ENCODE measurements at places on chromosomes 4 and X. TPM values are rescaled to one million over a fixed set of nuclear protein-coding genes. Genes with fewer than 3 reads are reported as not detected.
A peak's percentile ranks its signal among the peaks of the same experiment; 100 is the strongest.

Gene TRIML2
- not detected for total RNA-seq

Gene PNPLA4
- total RNA-seq = 22.5 TPM

- H3K27ac ChIP-seq = no peak overlapping the region
- H3K36me3 ChIP-seq = no peaks in the 10 kb centered on the region
- DNase-seq = no peak
- no peaks in the 10 kb centered on the region for H3K27me3 ChIP-seq
- H3K4me1 ChIP-seq = no peaks in the 10 kb centered on the region
Measured at GRCh38 chrX:23390979-23391378, 56.3 kb downstream of the PTCHD1 start.

- H3K27ac ChIP-seq = no peak overlapping the region
- DNase-seq = no peak
- H3K36me3 ChIP-seq = no peaks in the 10 kb centered on the region
Measured at GRCh38 chrX:95628796-95629195, 1055.8 kb upstream of the DIAPH2 start.

DNA sequence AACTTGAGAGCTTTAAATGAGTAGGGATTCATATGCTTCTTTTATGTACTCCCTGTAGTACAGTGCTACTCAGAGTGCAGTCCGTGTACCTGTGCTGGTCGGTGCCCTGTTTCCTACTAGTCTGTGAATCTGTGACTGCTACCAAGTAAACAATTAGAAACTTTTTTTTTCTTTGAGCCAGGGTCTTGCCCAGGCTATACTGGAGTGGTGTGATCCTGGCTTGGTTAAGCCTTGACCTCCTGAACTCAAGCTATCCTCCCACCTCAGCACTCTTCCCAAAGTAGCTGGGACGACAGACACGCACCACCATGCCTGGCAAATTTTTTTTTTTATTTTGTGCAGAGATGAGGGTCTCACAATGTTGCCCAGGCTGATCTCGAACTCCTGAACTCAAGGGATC lies 6.4 kb upstream of the GPC3 start:
- DNase-seq = no peak
- H3K4me3 ChIP-seq = no peak overlapping the region
- H3K4me1 ChIP-seq = no peaks in the 10 kb centered on the region
- H3K36me3 ChIP-seq = no peaks in the 10 kb centered on the region
- H3K27ac ChIP-seq = no peak overlapping the region

DNA sequence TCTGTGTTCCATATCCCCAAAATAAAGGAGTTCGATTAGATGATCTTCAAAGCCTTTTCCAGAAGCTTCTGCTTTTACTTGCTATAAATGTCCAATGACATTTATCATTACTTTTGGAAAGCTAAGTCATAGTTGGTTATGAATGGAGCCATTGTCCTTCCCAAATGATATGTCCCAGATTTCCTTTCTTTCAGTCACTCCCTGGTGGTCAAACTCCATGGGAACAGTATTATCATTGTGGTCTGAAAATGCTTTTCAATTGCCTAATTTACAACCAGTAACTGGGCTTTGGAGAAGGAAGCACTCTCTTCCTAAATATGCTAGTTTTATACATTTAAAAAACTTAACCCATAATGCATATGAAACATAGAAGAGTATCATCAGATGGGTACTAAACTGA lies 571.5 kb upstream of the AMOT start:
- H3K36me3 ChIP-seq = no peaks in the 10 kb centered on the region
- DNase-seq = no peak
- H3K27me3 ChIP-seq = no peaks in the 10 kb centered on the region
- no peak overlapping the region for H3K4me3 ChIP-seq

DNA sequence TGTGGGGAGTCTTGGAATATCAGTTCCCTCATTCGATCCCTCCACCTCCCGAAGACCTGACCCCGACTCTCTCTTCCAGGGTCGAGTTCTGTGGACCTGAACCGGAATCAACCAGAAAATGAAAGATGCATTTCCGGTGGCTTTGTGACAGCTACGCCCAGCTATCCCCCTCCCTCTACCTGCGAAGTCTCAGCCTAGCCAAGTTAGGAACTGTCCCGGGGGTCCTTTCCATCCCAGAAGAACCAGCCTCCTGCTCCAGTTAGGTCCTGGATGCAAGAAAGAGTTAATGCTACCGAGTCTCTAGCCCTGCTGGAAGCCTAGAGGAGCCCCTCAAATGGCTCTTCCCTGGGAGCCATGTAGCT lies 13.4 kb upstream of the ETDC start:
- no peak overlapping the region for H3K27ac ChIP-seq
- no peaks in the 10 kb centered on the region for H3K27me3 ChIP-seq
- peak overlapping the region; percentile 28 for H3K4me3 ChIP-seq
- no peak for DNase-seq

Gene ENAM
- total RNA-seq = 1.7 TPM

GRCh38 chrX:111284631-111285293 lies 14.5 kb upstream of the CAPN6 start:
- no peak overlapping the region for H3K4me3 ChIP-seq
- H3K36me3 ChIP-seq = no peaks in the 10 kb centered on the region
- H3K4me1 ChIP-seq = no peaks in the 10 kb centered on the region
- DNase-seq = no peak
- no peaks in the 10 kb centered on the region for H3K27me3 ChIP-seq
- H3K27ac ChIP-seq = no peak overlapping the region

Gene ARHGAP36
- 0.30 TPM for total RNA-seq

DNA sequence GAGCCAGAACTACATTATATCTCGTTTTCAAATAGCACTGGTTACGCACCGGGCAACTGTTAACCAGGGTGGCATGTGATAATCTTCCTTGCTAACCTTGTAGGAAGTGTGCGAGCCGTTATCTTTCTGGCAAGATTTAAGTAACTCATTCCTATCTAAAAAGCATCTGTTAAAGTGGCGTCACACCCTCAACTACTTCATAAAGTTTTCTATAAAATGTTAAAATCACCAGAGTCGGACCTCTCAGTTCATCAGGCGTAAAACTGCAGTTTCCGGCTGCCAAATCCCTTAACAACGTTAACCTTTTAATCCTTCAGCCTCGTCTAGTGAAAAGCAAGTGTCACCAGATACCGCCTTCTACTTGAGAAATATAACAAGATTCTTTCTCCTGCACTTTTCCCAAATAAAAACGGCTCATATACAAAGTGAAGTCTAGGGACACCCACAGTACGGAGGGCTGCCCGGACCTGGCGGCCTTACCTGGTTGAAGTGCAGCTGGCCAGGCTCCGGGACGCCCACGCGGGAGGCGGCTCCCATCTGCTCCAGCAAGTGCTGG lies 1.2 kb downstream of the SLC39A8 start:
- H3K27me3 ChIP-seq = peaks cover 3% of the 10 kb centered on the region
- no peak for DNase-seq
- peak overlapping the region; percentile 42 for H3K27ac ChIP-seq
- no peaks in the 10 kb centered on the region for H3K4me1 ChIP-seq
- H3K4me3 ChIP-seq = peak overlapping the region; percentile 72

Gene CASK
- total RNA-seq = 10.9 TPM

GRCh38 chr4:134624365-134624764 lies 422.8 kb upstream of the PABPC4L start:
- H3K27ac ChIP-seq = no peak overlapping the region
- no peaks in the 10 kb centered on the region for H3K27me3 ChIP-seq
- DNase-seq = no peak
- no peak overlapping the region for H3K4me3 ChIP-seq

- H3K27me3 ChIP-seq = no peaks in the 10 kb centered on the region
- H3K4me1 ChIP-seq = no peaks in the 10 kb centered on the region
- no peaks in the 10 kb centered on the region for H3K36me3 ChIP-seq
Measured at GRCh38 chr4:16026160-16026761, 57.6 kb downstream of the PROM1 start.

GRCh38 chr4:99693140-99693539 lies 35.5 kb upstream of the C4orf54 start:
- no peak overlapping the region for H3K4me3 ChIP-seq
- H3K4me1 ChIP-seq = peaks cover 9% of the 10 kb centered on the region
- no peaks in the 10 kb centered on the region for H3K27me3 ChIP-seq
- no peak overlapping the region for H3K27ac ChIP-seq
- no peaks in the 10 kb centered on the region for H3K36me3 ChIP-seq

Gene CTAG2
- not detected for total RNA-seq

DNA sequence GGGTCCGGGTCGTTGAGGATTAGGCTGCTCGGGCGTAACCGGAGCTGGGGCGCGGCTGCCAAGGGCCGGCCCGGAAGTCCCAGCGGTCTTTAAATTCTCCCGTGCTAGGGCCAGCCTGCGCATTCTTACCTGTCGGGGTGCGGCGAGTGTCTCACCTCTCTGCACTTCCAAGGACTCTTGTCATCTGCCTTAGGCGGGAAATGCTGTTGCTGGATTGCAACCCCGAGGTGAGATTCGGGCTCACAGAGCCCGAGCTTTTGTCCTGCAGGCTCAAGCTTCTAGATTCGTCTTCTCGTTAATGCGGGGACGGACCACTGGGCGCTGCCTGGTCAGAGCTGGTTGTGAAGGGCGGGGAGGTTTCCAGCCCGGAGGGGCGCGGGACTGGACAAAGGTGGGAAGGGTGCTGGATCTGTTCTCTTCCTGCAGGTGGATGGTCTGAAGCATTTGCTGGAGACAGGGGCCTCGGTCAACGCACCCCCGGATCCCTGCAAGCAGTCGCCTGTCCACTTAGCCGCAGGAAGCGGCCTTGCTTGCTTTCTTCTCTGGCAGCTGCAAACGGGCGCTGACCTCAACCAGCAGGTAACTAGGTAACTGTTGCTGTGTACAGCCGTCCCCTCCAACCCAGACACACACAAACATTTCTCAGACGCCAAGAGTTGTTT lies at the start of gene ANKRD37:
Gene ANKRD37, plus strand, starts transcription at position 118 of the 662 bp plus-strand sequence. Its CDS starts 83 bp downstream, at position 201.
- peak within 1 kb of the TSS; percentile 84 for H3K4me3 ChIP-seq
- DNase-seq = no peak
- H3K4me1 ChIP-seq = peaks cover 15% of the 10 kb centered on the region
- H3K36me3 ChIP-seq = peaks cover under 1% of the 10 kb centered on the region
- H3K27ac ChIP-seq = peak within 1 kb of the TSS; percentile 100

GRCh38 chrX:138485767-138486166 lies 225.8 kb downstream of the FGF13 start:
- H3K27ac ChIP-seq = no peak overlapping the region
- no peak overlapping the region for H3K4me3 ChIP-seq
- no peak for DNase-seq
- H3K36me3 ChIP-seq = no peaks in the 10 kb centered on the region

All from psoas muscle (tissue), 8 donors.